ENCODE measurements at places on chromosomes 13 and 19.

DNA sequence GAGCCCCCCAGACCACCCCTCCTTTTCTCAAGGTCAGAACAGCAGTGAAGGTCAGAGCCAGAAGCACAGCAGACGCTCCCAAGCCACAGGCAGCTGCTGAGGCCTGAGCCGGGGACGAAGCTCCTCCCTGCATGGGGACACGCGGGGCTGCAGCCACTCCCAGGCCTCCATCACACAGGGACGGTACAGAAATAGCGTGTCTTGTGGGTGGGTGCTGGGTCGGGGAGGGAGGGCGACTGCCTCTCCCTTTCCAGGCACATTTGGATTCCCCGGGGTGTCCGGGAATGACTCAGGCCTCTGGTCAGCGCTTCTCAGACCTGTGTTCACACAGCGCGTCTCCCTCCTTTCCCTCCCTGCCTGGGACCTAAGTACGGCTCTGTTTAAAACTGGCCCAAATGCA is 33.2 kb downstream of the RASA3 start:
- DNase-seq, result peak; percentile 97

DNA sequence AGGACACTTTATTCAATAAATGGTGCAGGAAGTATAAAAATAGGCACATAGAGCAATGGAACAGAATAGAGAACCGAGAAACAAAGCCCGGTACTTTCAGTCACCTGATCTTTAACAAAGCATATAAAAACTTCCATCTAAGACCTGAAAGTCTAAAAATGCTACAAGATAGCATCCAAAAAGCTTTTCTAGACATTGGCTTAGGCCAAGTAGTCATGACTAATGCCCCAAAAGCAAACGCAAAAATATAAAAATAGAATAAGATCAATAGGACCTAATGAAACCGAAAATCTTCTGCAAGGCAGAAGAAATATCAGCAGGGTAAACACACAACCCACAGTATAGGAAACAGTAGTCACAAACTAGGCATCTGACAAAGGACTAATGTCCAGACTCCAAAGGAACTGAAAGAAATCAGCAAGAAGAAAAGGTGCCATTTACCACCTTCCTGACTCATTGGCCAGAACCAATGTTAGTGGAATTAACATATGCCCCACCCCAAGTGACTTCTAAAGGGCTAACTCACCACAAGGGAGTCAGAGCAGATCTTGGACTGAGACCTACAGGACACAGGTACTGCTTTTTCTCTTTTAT is 40.8 kb upstream of the CEACAM21 start:
- DNase-seq, result no peak

GRCh38 chr13:110653271-110653670 is 37.9 kb downstream of the NAXD start:
- no peak for DNase-seq

- no peak for DNase-seq
Observed at GRCh38 chr13:43240278-43240677, 216.9 kb downstream of the DNAJC15 start.

DNA sequence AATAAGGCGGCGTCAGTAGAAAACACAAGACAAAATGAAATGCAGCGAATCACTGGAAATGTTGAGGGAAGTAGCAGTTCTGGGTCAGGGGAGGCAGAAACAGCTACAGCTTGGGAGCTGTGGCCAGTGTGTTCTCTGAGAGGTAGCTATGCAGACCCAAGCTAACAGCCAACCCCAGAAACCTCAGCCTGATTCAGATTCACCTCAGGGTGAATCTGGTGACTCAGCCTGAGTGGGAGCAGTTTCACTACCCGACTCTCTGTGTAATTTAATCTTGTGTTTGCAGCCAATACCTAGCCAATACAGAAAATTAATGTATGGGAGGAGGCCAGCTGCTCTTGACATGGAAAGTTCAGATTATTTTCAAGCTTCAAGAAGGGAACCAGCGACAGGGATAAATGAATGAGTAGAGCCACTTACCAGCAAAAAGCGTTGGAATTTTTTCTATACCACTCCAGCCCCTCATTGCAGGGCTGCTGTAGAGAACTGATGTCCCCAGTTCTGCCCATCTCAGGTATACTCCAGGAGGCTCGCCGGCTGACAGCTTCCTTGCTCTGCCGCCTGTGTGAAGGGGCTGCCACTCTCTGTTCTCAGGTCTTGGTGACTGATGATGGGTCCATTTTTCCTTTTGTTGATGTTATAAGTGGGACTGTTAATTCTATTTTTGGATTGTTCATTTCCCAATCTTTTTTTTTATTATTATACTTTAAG is 8.9 kb downstream of the IGFL3 start:
- peak; percentile 54 for DNase-seq

DNA sequence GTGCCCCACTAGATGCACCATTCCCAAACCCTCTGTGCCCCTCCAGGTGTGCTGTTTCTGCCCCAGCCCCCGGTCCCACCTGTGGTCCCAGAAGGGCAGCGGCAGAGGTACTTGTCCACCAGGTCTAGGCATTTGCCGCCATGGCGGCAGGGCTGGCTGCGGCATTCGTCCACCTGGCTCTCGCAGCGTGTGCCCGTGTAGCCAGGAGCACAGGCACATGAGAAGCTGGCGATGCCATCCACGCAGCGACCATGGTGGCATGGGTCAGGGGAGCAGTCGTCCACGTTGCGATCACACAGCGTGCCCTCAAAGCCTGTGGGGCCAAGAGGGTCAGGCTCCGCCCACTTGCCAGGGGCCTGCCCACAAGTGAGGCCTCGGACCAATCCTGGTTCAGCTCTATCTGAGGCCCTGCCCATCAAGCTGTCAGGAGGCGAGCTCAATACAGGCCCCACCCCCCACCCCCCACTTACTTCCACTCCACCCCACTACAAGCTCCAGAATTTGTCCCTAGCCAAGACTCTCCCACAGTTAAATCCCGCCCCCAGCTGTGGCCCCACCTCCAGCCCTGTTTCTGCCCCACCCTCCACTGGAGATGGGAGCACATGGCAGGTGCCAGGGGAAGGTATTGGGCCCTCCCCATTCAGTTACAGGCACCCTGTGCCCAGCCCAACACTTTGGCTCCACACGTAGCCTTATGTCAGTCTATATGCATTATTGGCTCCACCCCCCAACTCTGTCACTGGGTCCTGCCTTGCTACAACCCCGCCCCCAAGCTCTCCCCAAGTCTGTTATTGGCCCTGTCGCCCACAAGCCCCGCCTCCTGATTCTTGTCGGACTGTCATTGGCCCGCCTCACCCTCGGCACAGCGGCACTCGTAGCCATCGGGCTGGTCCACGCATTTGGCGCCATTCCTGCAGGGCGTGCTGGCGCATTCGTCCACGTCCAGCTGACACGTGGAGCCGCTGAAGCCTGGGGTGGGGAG is 13.5 kb downstream of the NOTCH3 start:
- DNase-seq, result peak; percentile 47

DNA sequence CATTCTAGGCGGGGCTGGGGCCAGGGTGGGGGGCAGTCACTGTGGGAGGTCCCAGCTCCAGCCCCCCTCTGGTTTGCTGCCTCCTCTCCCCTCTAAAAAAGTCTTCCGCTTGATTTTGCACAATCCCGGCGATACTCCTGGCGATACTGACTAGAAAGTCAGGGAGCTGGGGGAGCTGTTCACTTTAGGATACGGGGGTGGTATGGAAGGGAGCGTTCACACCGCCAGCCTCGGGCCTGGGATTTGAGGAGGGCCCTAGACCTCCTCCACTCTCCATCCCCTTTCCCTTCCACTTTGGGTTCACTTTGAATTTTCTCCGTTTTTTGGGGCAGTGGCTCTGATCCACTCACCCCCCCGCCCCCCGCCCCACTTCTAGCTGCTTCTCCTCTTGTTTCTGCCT is 35.0 kb downstream of the KEAP1 start:
- DNase-seq, result no peak

DNA sequence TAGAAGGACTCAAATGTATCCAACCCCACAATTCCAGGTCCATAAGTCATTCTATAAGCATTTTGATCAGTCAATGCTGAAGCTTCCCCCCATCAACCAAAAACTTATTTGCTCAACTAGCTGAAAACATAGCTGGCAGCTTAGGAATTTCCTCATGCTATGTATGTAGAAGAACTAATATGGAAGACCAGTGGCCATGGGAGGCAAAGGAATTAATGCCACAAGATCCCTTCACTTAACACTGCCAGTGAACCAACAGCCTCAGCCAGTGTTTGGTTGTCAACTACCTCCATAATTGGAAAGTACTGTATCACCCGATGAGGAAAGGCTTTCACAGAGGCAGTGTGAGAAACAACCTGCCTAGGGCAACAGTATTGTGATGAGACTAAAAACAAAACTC is 105.4 kb downstream of the ZNF429 start:
- no peak for DNase-seq

DNA sequence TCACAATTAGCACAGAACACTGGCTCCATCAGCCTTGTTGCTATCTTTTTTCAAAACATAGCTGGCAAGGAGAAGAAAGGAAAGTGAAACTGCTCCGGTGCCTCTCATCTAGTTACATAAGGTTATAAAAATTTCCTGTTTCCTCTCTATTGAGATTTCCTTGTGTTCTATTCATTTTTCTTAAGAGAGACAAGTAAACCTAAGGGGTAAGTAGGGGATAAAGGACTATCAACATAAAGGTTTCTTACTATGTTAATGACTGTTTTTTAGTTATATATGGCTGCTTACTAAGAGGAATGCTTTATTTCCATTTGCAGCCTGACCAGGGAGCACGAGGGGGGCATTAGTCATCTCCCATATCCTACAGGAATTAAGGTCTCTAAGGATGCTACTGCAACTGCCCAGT is 73.2 kb upstream of the MLNR start:
- DNase-seq, result peak; percentile 43

- DNase-seq, result no peak
Observed at GRCh38 chr13:110529522-110530311, 31.8 kb downstream of the RAB20 start.

DNA sequence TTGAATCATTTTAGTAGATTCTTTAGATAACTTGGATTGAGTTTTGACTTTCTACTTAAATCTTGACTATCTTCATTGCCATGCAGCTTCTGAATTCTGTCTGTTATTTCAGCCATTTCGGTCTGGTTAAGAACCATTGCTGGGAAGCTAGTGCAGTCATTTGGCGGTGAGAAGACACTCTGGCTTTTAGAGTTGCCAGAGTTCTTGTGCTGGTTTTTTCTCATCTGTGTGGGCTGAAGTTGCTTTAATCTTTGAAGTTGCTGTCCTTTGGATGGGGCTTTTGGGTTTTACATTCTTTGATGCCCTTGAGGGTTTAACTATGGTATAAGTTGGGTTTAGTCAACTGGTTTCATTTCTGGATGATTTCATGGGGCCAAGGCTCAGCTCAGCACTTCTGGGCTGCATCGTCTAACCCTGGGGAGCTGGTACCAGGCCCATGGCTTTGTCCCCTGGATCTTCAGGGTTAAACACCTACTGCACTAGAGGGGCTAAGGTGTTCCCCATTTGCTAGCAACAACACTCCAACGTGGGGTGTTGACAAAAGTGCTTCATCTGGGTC is 10.0 kb upstream of the IGFL2 start:
- no peak for DNase-seq

DNA sequence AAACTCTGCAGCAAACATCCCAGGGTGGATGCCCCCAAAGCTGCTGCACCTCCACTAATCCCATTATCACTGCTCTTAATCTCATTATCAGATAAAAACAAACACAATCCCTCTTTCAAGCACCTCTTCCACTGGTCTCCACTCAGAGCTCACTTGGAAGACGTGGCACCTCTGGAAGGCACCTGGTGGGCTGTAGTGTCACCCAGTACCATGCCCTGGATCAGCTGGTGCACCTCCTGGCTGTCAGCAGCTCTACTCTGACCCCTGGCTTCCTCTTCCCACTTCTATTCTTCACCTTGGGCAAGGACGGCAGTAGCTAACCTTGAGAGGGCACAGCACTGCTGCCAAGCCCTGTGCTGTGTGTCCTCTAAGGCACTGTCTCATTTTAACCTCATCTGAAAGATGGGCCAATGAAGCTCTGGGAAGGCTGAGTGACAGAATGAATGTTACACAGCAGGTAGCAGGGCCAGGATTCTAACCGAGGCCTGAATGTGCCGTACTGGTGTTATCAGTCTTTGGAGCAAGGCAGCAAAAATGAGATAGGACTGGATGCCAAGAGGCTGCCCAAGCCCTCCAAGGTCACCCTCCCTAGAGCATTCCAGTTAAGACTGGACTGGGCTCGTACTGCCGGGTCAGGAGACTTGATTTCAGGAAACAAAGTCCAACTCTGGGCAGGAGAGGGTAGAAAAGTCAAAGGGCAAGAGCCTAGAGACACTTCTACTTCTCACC is 7.4 kb downstream of the BRD4 start:
- DNase-seq, result no peak

- DNase-seq, result no peak
Observed at GRCh38 chr13:110262508-110263291, 44.3 kb downstream of the COL4A1 start.

GRCh38 chr19:13995017-13995728 is 10.9 kb downstream of the RFX1 start:
- peak; percentile 31 for DNase-seq

GRCh38 chr19:5934774-5935472 is 20.9 kb downstream of the CAPS start:
- peak; percentile 40 for DNase-seq

GRCh38 chr13:65336087-65336749 is 1893.9 kb downstream of the PCDH9 start:
- no peak for DNase-seq

DNA sequence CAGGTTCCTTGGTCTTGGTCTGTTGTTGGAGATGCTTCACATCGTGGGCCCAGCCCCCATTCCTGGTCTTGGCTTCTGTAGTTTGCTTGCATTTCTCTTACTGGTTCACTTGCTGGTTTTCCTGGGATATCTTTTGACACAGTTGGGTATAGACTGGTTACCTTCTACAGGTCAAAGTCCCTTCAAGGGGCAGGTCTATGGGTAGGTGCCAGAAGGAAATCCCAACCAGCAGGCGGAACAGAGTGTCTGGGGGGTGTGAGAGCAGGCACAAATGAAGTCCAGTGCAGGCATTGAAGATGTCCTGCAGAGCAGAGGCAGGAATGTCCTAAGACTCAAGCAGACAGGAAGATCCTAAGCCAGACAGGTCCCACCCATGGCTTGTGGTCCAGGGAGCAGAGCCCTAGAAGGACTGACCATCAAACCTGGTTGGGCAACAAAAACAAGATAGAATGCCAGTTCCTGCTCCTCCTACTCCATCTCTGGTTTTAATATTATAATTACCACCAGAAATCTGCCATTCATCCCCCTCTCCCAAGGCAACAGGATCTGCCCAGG is 17.7 kb upstream of the WASF3 start:
- DNase-seq, result no peak

DNA sequence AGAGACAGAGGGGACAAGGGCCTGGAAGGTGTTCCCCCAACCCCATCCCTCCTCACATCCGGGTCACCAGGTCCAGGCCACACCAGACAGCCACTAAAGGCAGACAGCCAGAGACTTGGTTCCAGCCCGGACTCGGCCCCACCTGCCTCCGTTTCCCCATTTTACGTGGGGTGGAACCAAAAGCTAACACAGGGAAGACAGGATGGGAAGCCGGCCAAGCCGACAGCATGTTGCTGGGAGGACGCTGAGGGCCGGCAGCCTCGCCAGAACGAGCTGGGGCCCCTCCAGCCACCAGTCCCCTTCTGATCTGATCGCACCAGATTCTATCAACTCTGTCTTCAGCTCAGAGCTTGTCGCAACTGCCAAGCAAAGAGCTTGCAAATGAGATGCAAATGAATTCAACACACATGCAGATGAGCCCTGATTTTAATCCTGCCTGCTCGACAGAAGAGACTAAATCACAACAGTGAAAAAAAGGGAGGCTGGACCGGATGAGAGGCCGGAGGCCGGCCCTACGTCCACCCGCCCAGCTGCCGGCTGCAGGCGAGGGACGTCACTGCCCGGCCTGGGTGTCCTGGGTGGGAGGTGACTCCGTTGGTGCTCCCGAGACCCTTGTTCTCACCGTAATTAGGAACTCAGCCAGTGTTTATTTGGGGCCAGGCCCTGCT is 17.5 kb upstream of the SHC2 start:
- DNase-seq, result no peak
